ENCODE measurements at places on chromosomes 5 and 9.

GRCh38 chr5:13866792-13867191, 77.7 kb downstream of the DNAH5 start:
- no peak for DNase-seq

GRCh38 chr5:72709341-72709740, 107.1 kb upstream of the TNPO1 start:
- no peak for DNase-seq

- DNase-seq, result no peak
These were observed 18.8 kb upstream of the RPL26L1 start for GRCh38 chr5:172940268-172941066.

DNA sequence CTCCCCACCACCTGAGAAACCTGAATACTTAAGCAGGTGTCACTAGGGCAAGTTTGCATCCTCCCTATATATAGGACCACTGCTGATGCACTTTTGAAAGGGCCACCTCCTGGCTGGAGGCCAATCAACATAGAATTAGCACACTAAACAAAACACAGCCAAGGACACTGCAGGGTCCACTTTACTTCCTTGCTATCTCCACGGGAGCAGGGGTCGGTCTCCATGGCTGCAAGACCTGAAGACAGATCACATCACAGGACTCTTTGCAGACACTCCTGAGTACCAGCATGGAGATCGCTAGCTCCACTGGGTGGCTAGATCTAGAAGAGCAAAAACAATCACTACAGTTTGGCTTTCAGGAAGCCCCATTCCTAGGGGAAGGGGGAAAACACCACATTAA, 72.3 kb downstream of the C9orf153 start:
- no peak for DNase-seq

- DNase-seq, result no peak
These were observed 213.3 kb downstream of the IRX2 start for GRCh38 chr5:2538169-2538568.

GRCh38 chr9:122158202-122158601, 1.4 kb downstream of the NDUFA8 start:
- DNase-seq, result peak; percentile 26

DNA sequence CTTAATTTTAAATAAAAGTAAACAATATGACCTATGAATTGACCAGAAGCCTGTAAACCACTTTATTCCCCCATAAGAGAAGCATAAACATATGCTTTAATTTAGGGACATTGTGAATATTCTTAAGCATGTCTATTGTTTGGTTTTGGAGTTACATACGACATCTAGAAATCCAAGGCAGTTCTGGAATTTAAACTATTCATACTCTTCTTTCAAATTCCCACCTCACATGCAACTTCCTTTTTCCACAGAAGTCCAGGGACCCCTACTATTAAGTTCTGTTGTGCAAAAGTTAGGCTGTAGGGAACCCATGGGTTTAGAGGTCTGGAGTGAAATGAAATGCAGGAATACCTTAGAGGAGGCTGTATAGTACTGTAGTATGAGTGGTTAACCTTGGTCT, 2.1 kb downstream of the RIC1 start:
- no peak for DNase-seq

DNA sequence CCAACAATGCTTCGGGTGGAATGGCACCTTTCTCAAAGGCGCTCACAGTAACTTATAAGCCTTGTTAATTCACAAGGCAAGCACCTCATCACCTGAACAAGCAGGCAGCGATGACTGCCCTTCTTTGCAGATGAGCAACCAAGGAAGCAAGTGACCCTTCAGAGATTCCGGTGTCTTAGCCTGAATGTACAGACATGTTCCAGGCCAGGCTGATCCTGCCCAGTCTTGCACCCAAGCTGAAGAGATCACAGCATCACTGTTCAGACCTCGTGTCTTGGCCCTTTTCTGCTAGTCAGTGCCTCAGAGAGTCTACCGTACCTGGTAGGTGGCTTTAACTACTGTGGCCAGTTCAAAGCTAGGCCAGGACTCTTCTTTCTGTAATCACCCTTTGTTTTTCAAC, 94.7 kb upstream of the ERCC6L2 start:
- no peak for DNase-seq

DNA sequence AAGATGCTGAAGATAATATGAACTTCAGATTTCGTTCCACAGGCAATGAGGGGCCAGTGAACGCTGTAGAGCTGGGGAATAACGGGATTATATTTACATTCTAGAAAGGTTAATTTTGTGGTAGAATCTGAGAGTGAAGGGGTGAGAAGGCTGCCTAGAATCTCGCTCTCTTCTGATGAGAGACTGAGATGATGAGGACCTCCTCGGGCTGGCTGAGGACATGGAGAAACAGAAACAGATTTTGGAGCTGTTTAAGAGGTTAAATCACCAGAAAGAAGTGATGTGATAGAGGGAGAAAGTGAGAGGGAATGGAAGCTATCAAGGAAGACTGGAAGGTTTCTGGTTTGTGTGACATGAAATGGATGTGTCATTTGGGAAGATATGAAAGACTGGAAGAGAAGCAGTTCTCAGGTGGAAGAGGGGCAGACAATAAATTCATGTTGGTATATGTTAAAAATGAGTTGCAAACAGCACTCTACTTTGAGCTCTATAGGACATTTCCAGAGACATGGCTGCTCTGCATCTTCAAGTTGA, 612.6 kb downstream of the ISL1 start:
- DNase-seq, result no peak

DNA sequence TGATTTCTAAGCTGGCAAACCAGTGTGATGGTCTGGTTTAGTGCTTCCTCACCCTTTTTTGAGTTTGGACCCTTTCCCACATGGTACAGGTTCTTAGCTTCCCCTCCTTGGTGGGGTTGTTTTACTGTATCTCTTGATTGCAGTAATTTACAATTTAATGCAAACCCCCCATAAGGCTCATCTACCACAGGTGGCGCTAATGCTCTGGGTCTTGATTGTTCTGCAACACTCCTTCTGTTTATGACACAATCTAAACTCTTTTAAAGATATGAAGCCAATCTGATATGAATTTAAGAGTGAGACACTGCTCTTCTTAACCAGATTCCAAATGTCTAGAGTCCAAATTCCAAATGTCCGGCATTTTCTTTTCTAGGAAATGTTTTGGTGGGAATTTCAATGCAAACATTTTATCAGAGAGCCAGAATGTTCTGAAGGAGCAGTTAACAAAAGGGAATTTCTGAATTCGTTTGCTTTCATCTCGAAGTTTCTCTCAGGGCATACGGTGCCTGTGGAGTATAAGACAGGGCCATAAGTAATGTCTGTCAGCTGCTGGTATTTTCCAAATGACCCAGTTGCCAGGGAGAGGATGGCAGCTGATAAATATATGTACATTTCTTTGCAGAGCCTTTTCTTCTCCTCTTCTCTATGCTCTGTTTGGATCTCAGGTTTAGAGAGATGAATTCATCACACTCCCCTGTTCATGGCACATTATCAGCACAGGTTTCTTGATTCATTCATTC, 246.8 kb downstream of the ARHGAP26 start:
- DNase-seq, result peak; percentile 32

- no peak for DNase-seq
These were observed 9.5 kb downstream of the CEP78 start for GRCh38 chr9:78245401-78245800.

GRCh38 chr5:146109379-146109778, 4.0 kb upstream of the PLAC8L1 start:
- no peak for DNase-seq

DNA sequence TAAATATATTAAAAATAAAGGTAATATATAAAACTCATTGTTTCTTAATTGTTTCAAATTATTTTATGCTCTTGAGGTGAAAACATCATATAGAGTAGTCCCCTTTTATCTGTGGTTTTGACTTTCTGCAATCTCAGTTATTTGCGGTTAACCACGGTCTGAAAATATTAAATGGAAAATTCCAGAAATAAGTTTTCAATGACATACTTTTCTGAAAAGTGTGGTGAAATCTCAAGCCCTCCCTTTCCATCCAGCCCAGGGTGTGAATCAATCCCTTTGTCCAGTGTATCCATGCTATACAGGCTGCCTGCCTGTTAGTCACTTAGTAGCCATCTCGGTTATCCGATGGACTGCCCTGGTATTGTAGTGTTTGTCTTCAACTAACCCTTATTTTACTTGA, 546.7 kb upstream of the DMAC1 start:
- DNase-seq, result no peak

DNA sequence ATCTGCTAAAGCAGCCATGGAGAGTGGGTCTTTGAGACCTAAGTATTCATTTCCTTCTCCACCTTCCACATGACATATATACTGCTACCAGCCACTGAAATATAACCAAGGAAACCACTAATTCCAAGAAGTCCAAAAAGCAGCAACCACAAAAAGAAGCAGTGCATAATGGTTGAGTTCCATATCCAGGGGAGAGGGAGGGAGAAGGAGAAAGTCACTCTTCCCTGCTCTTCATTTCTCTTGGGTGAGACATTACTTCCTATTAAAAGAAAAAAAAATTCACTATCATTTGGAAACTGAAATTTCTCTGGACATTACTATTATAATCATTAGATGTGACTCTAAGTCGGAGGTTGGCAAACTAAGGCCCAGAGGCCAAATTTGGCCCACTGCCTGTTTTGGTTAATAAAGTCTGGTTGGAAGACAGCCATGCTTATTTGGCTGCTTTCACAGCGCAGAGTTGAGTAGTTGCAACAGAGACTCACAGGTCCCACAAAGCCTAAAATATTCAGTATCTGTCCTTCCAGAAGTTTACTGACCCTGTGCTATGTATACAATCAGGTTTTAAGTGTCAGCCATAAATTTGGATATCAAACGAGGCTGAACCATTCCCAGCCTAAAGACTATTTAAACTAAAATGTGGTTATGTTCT, 168.6 kb downstream of the MPDZ start:
- no peak for DNase-seq

GRCh38 chr9:82148901-82149461, 160.4 kb downstream of the SPATA31D1 start:
- no peak for DNase-seq

GRCh38 chr5:113043491-113043931, 66.9 kb downstream of the DCP2 start:
- no peak for DNase-seq

GRCh38 chr5:67561151-67561932, 364.7 kb upstream of the CD180 start:
- no peak for DNase-seq

- DNase-seq, result no peak
These were observed 483.1 kb downstream of the BNC2 start for GRCh38 chr9:16387382-16387781.

- no peak for DNase-seq
These were observed 56.2 kb downstream of the CD180 start for GRCh38 chr5:67140413-67140812.

- peak; percentile 65 for DNase-seq
These were observed 4.6 kb upstream of the TRAF2 start for GRCh38 chr9:136881691-136882108.

- no peak for DNase-seq
These were observed 89.0 kb downstream of the RFX3 start for GRCh38 chr9:3436629-3437420.

- no peak for DNase-seq
These were observed 41.3 kb downstream of the LRSAM1 start for GRCh38 chr9:127492616-127493015.

- DNase-seq, result no peak
These were observed 926.1 kb upstream of the DMAC1 start for GRCh38 chr9:8725635-8726034.

- DNase-seq, result no peak
These were observed 79.8 kb downstream of the MROH2B start for GRCh38 chr5:40991168-40991980.

GRCh38 chr9:88645172-88645878, 110.3 kb downstream of the NXNL2 start:
- DNase-seq, result no peak

DNA sequence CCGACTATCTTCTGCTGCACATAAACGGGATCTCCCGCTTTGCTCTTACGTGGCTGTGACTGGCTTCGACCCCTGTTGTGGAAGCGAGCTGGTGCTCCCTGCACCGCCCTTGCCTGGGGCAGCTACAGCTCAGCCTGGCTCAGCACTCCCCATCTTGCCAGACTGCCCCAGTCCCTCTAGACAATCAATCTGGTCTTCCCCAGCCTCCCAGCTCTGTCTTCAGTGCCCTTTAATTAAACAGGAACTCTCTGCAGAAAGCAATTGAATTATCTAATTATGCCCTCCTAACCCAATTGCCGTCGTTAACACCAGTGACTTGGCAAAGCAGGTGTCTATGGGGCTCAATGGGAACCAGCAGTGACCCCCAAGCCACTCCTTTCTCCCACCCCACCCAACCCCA, 18.9 kb upstream of the NTNG2 start:
- no peak for DNase-seq

- peak; percentile 32 for DNase-seq
These were observed 70.2 kb upstream of the ALDH1A1 start for GRCh38 chr9:73023025-73023541.

DNA sequence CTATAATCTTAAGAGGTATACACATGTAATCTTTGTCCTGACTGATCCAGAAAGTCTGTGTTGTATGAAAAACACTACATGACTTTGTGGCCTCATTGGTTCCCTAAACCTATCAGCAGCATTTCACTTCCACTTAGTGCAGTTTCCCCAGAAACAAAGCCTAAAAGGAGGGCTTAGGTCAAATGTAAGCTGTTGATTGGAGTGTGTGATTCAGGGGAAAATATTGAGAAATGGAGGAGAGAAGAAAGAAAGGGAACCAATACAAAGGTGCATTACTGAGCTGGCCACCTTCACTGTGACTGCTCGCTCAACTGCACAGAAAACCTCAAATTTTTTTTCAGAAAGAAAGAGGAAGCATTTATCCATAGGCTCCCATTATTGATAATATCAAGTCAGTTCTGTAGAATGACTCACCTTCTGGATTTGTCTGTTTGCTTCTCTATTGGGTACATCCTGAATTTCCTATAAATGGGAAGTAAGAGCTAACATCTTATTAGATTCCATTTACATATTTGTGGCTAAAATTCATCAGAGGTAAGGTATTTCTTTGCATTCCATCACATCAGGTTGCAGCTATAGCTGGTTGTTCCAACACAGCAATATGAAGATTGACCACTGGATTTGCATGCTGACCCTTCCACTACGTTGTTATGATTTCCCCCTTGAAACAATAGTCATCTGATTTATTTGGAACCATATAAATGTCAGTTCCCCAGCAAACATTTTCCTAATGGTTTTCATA, 10.3 kb upstream of the FST start:
- DNase-seq, result no peak

DNA sequence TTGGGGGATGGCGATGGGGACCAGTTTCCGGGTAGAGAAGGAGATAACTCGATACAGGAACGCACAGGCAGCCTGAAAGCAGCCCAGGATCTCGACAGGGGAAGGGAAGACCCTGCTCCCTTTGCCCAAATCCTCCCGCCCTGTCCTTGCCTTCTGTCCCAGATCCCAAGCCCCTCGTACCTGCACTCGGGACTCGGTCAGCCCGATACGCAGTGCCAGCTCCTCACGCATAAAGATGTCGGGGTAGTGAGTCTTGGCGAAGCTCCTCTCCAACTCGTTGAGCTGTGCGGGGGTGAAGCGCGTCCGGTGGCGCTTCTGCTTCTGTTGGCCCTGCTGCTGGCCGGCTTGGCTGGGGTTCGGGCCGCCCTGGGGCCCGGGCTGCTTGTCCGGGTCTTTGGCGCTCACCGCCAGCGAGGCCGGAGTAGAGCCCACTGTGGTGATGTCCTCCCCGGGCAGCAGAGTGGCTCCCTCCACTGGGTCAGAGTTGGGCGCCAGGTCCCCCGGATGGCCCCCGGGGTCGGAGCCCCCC, 1.8 kb downstream of the OTP start:
- DNase-seq, result no peak

GRCh38 chr9:74598874-74599273, 101.7 kb downstream of the RORB start:
- no peak for DNase-seq

GRCh38 chr5:14726066-14726838, 61.7 kb downstream of the OTULIN start:
- DNase-seq, result no peak
